A549 treated with CORT108297 at 1 μM for 4 hours (cell line): ENCODE measurements at places on chromosomes 4 and X. TPM values are rescaled to one million over a fixed set of nuclear protein-coding genes. Genes with fewer than 3 reads are reported as not detected.

CT83 gene
- total RNA-seq: not detected in 5 replicates

NPY1R gene
- 0.07 to 0.17 TPM (median 0.09 TPM) in 5 replicates for total RNA-seq

PCDH11X gene
- 0.02 TPM in 1 of 5 replicates, not detected in the others for total RNA-seq

PAGE1 gene
- total RNA-seq: 0.25 to 0.31 TPM in 2 of 5 replicates, not detected in the others

CXCL13 gene
- total RNA-seq: not detected in 5 replicates

FAM149A gene
- 1.4 to 1.8 TPM (median 1.7 TPM) in 5 replicates for total RNA-seq

IL9R gene
- 0.09 to 0.42 TPM (median 0.16 TPM) in 5 replicates for total RNA-seq

SFRP2 gene
- not detected in 5 replicates for total RNA-seq

S100P gene
- 32.2 to 75.0 TPM (median 64.2 TPM) in 5 replicates for total RNA-seq

TAF7L gene
- 0.07 to 0.16 TPM (median 0.10 TPM) in 5 replicates for total RNA-seq
